Fibroblast of skin of abdomen (primary cell): ENCODE measurements at places on chromosomes 5 and 9.

- no peak for DNase-seq
Observed at GRCh38 chr9:84061613-84062193, 81.1 kb downstream of the RMI1 start.

DNA sequence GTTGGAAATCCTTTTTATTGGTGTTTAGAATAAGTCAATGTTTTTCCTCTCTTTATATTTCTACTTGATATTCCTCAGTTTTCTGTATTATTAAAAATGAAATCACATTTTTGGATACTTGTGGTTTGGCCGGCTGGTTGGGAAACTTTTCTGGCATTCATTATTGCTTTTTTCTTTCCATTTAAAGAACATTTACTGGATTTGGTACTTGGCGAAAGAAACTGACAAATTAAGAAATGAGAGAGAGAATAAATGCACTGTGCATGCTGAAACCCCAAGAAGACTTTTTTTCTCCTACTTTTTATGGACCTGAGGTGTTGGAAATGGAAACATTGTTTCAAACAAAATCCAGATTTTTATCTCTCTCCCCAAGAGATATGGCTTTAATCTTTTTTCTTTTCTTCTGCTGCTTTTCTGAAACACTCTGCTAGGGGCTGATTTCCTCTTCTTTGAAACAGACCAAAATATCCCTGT lies 128.4 kb downstream of the SNX18 start:
- DNase-seq = peak; percentile 27

- no peak for DNase-seq
Observed at GRCh38 chr9:97321691-97322090, 14.2 kb downstream of the CCDC180 start.

DNA sequence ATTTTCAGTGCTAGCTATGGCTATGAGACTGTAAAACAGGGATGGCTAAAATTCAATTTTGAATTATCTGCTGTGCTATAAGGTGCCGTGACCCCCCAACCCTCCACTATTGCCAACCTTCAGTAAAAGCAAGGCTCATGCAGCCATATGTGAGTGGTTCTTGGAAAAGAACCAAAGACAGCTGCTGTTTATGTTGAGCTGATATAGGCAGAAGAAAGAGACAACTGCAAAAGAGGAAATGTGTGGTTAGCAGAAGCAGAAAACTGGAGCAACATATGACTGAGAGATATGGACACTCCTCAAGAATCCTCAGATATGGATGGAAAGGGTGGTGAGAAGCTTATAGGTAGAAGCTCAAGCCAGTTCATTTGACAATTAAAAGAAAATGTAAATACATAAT lies 200.3 kb downstream of the TLE1 start:
- DNase-seq = no peak

- no peak for DNase-seq
Observed at GRCh38 chr9:136605988-136606660, 56.6 kb upstream of the EGFL7 start.

DNA sequence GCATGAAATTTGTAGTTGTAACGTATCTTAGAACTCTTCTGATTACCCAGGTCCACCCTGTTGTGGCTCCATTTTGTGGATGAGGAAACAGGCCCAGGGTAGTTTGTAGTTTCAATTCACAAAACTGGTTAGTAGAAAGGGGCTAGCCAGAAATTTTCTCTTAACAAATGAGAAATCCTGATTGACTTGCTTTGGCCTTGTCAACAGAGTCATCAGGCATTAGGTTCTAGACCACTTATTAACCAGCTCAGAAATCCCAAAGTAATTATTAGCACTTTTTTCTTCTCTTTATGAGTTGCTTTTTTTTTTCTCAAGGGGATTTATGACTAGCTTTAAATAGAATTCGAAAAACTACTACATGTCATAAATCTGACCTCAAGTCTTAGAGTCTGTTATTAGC lies 160.2 kb downstream of the SH3GL2 start:
- no peak for DNase-seq

DNA sequence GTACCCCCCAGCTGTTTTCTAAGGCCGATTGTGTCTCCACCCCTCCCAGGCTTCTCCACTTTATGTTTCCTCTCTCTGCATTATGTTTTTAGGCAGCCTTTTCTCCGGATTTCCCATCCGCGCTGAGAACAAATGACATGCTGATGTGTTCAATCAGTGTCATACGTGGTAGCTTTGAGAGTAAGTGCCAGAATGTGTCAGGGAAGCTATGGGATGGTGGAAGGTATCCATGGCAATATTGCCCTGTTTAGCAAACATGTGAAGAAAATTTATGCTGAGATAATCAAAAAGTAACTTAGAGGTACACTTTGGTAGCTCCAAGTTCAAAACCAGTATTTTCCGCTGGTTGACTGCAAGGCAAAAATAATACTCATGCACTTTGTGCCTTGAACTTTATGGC lies 36.6 kb upstream of the LECT2 start:
- no peak for DNase-seq
